ENCODE measurements at places on chromosomes 1 and 21.

GRCh38 chr1:204376919-204377799 is 17.4 kb upstream of the PLEKHA6 start:
- DNase-seq = no peak

GRCh38 chr1:62588000-62588399 is 9.3 kb upstream of the ANGPTL3 start:
- DNase-seq = no peak

- no peak for DNase-seq
Measured at GRCh38 chr1:56836359-56836758, 17.2 kb upstream of the FYB2 start.

GRCh38 chr21:46153247-46154154 is 1.9 kb downstream of the FTCD start:
- peak; percentile 13 for DNase-seq

DNA sequence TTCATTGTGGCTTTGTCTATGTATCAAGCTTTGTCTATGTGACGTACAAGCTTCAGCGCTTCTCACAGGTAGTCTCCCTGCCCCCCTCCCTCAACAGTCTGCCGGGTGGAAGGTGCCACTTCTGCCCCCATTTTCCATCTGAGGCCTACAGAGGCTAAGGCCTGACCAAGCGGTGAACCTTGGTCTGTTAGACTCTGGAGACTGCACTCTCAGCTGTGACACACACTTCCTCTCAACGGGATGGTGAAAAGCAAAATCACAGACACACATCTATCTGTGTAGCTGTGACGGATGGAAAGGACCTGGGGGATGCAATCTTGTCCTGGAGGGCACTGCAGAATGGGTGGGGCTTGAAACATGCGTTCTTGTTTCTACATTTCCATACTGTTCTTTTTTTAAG is 152.9 kb upstream of the EDN2 start:
- DNase-seq = no peak

Data from pulmonary artery endothelial cell (primary cell).